NCI-H187 (cell line): ENCODE measurements at places on chromosomes 13 and 19.

DNA sequence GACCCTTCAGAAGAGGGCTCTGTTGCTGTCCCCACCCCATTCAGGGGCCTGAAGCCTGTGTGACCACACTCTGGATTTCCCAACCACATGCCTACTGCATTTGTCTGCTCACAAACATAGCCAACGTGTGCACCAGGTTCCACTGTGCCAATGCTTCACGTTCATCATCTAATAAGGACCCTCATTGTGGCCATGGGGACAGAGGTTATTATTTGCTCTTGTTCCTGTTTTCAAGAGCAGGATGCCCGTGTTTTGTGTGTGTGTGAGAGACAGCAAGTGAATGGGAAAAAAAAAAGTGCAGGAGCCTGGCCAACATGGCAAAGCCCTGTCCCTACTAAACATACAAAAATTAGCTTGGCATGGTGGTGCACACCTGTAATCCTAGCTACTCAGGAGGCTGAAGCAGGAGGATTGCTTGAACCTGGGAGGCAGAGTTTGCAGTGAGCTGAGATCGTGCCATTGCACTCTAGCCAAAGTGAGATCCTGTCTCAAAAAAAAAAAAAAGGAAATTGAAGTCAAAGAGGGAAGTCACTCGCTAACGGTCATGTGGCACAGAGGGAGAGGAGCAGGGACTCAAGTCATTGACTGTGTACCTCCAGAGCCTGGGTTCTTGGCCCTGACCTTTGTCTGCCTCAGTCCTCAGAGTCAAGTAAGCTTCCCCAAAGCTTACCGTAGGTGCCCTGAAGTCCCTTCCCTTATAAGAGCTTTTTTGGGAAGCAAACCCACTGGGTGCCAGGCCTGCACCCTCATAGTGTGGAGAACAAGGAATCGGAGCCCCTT lies 6.9 kb downstream of the B3GNT8 start:
- DNase-seq, result no peak

DNA sequence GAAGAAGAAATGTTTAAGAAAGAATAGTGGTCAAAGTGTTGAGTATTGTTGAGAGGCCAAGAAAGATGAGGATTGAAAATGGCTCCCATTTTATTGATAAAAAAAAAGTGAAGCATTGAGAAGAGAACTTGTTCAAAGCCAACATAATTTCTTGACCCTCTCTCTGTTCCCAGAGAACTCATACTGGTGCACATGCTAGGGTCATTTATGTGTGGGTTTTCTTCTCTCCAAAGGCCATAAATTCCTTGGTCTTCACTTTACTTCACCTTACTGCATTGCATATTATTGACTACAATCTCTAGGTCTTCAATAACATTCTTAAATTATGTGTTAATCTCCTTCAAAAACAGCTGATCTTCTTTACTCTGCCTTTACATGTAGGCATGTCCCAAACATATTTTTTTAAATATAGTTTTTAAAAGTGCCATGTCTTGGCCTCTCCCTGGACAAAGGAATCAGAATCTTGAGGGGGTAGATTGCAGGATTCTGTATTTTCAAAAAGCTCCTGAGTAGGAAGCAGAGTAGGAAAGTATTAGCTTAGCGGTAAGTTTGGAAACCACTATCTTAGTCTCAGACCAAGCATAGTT lies 1.8 kb upstream of the FNDC3A start:
- DNase-seq, result no peak

- no peak for DNase-seq
These were observed 10.3 kb downstream of the PALM start for GRCh38 chr19:718991-719512.

- DNase-seq, result no peak
These were observed 435.1 kb downstream of the ZNF536 start for GRCh38 chr19:30807278-30807677.

DNA sequence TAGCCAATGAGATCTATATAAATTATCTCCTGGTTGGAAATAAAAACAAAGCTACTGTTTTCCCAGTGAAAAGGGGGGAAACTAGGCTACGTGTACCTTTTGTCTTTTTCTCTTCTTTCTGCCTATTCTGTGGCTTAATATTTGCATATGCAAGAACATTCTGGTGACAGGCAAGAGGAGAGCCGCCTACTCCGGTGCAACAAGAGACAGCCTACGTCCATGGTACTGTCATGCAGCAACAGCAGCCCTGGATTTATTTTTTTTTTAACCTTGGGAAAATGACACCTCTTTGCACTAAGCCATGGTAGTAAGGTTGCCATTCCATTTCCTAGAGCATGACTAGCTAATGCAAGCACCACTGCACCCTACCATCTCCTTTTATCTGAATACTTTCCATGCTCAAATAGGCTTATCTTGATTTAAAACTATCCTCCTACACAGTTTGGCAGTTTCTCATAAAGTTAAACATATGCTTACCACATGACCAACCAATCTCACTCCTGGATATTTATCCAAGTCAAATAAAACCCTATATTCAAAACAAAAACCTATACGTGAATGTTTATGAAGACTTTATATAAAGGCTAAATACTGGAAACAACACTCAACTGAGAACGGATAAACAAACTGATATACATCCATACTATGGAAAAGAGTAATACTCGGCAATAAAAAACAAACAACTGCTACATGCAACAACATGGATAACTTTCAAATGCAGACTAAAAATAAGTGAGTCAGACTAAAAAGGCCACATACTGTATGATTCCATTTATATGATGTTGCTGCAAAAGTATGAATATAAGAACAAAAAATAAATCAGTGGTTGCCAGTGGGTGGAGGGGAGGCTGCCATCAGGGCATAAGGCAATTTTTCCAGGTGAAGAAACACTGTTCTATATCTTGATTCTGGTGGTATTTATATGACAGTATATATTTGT lies 17.3 kb downstream of the NUFIP1 start:
- no peak for DNase-seq

DNA sequence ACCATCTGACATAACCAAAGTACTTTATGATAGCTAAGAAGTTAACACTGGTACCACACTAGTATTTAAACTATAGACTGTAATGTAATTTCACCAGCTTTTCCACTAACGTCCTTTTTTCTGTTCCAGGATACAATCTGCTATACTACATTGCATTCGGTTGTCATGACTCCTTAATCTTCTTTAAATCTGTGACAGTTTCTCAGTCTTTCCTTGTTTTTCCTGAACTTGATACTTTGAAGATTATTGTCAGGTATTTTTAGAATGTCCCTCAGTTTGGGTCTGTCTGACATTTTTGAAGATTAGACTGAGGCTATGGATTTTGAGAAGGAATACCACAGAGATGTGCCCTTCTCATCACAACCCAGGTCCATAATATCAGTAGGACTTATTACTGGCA lies 36.6 kb downstream of the NUFIP1 start:
- no peak for DNase-seq

DNA sequence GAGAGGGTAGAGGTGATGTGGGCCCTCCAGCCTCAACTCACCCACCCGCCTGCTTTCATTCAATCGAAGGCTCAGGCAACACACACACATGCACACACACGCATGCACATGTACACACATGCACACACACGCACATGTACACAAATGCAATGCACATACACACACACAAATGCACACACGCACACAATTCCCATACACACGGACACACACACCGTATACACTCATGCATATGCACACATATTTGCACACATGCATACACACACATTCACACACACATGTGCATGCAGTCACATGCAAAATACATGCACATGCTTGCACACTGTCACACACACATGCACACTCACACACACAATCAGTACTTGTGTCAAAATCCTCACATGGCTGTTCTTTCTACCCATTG lies 55.9 kb upstream of the SPACA7 start:
- no peak for DNase-seq

- DNase-seq, result no peak
These were observed 2.7 kb downstream of the ADGRE5 start for GRCh38 chr19:14383661-14384555.
